Stimulated activated CD4-positive, alpha-beta T cell treated with anti-CD3 and anti-CD28 coated beads, Interleukin-1b, Interleukin-23, amount 100 ng/mL, for 4 hours (primary cell): ENCODE measurements at places on chromosomes 6 and 20.

GRCh38 chr6:71262914-71263313 lies 25.7 kb upstream of the OGFRL1 start:
- no peak for DNase-seq

- no peak for DNase-seq
Observed at GRCh38 chr6:373031-373430, 18.5 kb upstream of the IRF4 start.

GRCh38 chr6:1335367-1336037 lies 23.6 kb downstream of the FOXQ1 start:
- DNase-seq: no peak

DNA sequence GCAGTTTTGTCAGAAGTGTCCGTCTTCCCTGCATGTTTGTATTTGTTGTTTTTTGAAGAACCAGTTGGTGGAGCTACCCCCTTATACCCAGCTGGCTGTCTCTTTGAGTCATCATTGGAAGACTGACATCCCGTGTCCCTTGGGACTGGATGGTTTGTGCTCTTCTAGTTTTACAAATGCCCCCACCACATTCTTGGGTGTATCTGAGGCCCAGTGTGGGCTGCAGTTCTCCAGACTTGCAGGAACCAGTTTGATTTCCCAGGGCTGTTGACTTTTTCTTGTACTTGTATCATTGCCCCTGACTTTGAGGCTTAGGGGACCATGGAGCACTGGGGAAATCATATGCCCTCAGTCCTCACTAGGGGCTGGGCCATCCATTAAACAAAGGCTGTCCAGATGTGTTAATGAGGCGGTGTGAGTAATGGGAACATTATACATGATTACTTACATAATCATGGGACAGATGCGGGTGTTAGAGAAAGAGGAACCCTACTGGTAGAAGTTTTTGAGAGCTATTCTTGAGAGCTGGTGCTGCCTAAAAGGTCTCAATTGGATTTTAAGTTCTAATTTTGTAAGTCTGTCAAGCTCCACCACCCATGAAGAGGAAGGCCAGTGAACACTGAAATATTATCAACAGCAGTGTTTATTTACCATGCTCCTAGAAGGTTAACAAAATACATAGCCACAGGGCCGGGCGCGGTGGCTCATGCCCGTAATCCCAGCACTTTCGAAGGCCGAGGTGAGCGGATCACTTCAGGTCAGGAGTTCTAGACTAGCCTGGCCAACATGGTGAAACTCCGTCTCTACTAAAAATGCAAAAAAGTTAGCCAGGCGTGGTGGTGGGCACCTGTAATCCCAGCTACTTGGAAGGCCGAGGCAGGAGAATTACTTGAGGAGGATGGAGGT lies 8.5 kb downstream of the JARID2 start:
- DNase-seq: no peak

GRCh38 chr6:155077784-155078183 lies 82.7 kb downstream of the TIAM2 start:
- no peak for DNase-seq

GRCh38 chr20:62267543-62267942 lies 29.2 kb downstream of the OSBPL2 start:
- no peak for DNase-seq

GRCh38 chr20:9156529-9157280 lies 87.8 kb downstream of the PLCB4 start:
- DNase-seq: no peak

DNA sequence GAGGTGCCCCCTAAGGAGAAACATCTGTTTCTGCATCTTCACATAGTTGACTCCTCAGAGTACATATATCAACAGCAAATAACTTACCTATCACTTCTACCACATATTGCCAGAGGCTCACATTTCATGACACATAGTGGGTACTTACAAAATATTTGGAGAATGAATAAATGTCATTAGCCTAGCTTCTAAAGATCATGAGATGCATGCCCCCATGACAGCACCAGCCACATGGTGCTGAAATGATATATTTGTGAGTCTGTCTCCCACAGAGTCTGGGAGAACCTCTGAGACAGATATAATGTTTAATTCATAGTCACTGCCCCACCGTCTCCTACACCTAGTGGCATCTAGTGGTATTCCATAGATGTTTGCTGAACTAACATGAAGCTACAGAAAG lies 555.6 kb downstream of the KIF16B start:
- no peak for DNase-seq

GRCh38 chr20:14800707-14801425 lies 463.5 kb upstream of the FLRT3 start:
- DNase-seq: no peak

- DNase-seq: no peak
Observed at GRCh38 chr6:48611332-48611731, 500.3 kb upstream of the PTCHD4 start.

- DNase-seq: no peak
Observed at GRCh38 chr20:11529047-11529446, 388.6 kb upstream of the BTBD3 start.

- DNase-seq: no peak
Observed at GRCh38 chr20:63494084-63494419, 4.8 kb downstream of the EEF1A2 start.

- no peak for DNase-seq
Observed at GRCh38 chr20:57325632-57326356, 3.8 kb upstream of the SPO11 start.

GRCh38 chr6:87074101-87074621 lies 20.7 kb downstream of the CGA start:
- no peak for DNase-seq

GRCh38 chr6:83884523-83884922 lies 25.0 kb downstream of the CYB5R4 start:
- no peak for DNase-seq

DNA sequence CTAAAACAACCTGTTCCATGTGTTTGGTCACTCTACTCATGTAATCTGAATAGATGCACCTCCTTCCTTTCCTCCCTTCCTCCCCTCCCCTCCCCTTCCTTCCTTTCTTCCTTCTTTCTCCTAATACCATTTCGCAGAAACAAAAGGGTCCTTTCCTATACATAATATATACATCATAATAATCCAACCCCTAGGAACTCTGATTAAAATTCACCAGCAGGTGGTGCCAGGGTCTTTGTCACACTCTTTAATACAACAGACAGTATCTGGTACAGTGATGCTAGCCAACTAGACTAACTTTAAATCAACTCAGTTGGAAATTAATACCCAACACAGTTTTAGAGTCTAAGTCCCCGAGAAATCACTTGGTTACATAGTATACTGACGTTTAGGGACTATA lies 181.2 kb upstream of the SHLD1 start:
- peak; percentile 55 for DNase-seq

GRCh38 chr6:154715446-154715845 lies 17.8 kb upstream of the SCAF8 start:
- no peak for DNase-seq

- no peak for DNase-seq
Observed at GRCh38 chr6:90896075-90896547, 309.2 kb upstream of the MAP3K7 start.

GRCh38 chr6:2615251-2615650 lies 135.5 kb downstream of the MYLK4 start:
- no peak for DNase-seq

DNA sequence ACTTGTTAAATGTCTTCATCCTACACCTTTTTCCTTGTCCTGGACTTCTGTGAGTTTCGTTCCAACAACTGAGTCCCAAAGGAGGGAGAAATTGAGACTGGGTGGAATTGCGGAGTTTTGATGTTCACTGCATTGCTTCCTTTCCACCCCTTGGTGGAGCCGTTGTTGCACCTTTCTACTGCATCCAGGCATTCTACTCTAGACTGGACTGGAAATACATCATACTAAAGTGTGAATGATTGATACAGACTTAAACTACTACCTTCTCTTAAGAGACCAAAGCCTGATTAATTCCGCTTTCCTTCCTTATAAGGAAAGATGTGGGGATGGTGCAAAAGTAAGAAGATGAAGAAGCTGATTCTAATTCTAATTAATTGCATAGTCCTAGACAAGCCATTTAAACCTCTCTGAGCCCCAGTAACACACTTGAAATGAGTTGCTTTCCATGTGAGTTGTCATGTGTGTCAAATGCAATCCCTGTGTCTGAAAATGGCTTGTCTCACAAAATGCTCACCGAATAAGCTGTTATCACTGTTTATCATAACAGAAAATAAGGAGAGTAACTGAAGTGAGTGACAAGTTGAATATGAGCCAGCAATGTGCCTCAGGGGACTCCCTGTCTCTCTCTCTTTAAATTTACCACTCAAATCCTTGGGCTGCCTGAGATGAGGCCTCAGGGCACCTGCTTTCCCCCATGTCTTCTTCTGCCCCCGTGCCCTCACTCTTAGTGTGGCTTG lies 338.3 kb upstream of the CHD6 start:
- DNase-seq: no peak

- DNase-seq: no peak
Observed at GRCh38 chr6:47019941-47020340, 22.2 kb downstream of the ADGRF1 start.

DNA sequence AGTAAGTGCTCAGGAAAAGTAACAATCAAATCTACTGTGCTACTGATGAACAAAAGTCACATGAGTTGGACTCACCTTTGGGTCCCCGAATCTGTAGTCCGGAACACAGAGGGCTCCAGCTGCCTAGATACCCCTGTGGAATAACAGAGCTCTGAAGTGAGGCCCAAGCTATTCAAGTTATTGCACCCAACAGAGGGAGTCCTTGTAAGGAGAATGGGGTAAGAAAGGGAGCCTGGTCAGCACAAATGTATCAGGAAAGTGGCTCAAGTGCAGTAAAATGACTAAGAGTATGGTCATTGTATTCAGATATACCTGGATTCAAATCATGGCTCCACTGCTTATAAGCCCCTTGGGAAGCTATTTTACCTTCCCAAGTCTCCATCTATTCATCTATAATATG lies 20.9 kb downstream of the EDN1 start:
- no peak for DNase-seq

DNA sequence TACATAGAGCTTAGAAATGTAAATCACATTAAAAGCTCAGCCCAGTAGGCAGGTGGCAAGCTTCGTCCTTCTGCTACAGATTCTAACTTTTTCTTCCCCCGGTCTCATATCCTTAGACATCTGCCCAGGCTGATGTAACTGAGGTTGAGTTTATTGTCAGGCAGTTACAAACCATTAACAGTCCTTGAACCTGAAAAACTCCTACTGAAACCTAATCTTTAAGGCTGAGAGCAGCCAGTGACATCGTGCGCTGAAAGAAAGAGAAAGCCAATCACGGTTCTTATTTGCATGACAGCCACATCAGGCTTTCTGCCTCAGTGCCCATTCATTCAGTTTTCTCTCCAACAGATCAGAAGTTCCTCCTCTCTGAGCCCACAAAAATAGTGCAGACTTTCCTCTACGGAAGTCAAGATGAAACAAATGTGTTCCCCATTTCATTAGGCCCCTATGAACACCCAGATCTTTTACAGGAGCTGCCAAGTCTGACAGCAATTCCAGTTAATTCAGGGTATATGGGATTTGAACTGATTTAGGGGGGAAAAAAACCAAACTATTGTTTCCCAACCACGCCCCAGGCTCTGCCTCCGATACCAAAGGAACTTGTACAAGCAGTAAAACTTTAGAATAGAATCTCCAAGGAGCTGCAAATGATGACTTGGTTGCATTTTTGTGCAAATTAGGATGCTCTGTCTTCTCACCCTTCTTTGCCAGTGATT lies at the start of gene NHSL1:
Gene NHSL1 (minus strand): TSS at position 192 of the 716 bp plus-strand sequence. CDS start 204 bp downstream, outside the sequence.
- DNase-seq: no peak
